ENCODE measurements at places on chromosomes 5 and 9.

GRCh38 chr5:17154211-17154996 lies 63.0 kb upstream of the BASP1 start:
- DNase-seq, result no peak

GRCh38 chr9:122325124-122325523 lies 45.7 kb upstream of the PTGS1 start:
- DNase-seq, result no peak

- DNase-seq, result no peak
Observed at GRCh38 chr9:107177243-107177839, 105.7 kb upstream of the RAD23B start.

GRCh38 chr5:179273073-179273435 lies 72.2 kb downstream of the ADAMTS2 start:
- DNase-seq, result no peak

DNA sequence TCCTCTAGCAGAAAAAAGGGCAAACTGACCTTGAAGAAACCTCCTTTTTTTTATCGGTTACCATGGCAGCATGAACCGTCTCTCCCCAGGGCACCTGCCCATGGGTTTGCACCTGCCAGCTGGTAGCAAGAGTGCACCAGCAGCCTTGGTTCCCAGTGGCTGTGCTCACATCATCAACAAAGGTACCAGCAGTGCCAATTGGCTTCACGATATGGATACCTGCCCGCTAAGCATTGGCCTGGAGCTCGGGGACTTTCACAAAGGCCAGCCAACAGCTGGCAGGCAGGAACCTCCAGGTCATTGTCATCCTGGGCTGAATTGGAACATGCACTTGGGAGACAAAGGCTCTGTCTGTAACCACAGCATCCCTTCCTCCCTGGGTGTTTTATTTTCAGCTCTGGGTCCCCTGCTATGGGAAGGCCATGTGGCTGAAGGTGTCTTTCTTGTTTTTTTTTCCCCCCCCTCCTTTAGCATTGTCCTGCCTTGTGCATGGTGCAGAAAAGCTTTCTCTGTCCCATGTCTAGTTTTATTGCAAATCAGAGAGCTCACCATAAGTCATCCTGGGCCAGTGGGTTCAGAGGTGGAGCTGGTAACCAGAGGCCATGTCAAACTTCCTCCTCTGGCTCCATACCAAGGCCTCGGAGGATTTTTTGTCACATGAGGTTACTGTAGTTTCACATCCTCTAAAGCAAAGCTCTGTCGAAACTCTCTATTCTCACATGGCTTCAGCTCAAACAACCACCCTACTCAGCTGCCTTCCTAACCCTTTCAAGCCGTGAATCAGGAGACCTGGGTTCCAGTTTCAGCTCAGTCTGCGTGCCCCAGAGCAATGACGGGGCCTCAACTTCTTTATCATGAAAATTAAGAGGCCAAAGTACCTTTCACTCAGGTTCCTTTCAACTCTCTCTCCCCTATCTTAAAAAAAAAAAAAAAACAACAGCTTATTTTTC lies 145.5 kb upstream of the MAP3K1 start:
- DNase-seq, result peak; percentile 6
